Stimulated activated CD4-positive, alpha-beta T cell treated with anti-CD3 and anti-CD28 coated beads, TNF-alpha, amount 100 ng/mL, for 1 hour (primary cell): ENCODE measurements at places on chromosomes 1 and 21.

GRCh38 chr1:5879421-5879820 lies 112.8 kb downstream of the NPHP4 start:
- DNase-seq = no peak

GRCh38 chr1:2073382-2074230 lies 23.4 kb downstream of the PRKCZ start:
- DNase-seq = no peak

- DNase-seq = no peak
Observed at GRCh38 chr1:44144962-44145756, 3.7 kb upstream of the KLF18 start.

- no peak for DNase-seq
Observed at GRCh38 chr1:56411484-56412180, 167.7 kb downstream of the PLPP3 start.

- DNase-seq = no peak
Observed at GRCh38 chr1:8969937-8970336, 24.3 kb downstream of the CA6 start.

- DNase-seq = no peak
Observed at GRCh38 chr1:242467556-242468145, 56.8 kb downstream of the PLD5 start.

DNA sequence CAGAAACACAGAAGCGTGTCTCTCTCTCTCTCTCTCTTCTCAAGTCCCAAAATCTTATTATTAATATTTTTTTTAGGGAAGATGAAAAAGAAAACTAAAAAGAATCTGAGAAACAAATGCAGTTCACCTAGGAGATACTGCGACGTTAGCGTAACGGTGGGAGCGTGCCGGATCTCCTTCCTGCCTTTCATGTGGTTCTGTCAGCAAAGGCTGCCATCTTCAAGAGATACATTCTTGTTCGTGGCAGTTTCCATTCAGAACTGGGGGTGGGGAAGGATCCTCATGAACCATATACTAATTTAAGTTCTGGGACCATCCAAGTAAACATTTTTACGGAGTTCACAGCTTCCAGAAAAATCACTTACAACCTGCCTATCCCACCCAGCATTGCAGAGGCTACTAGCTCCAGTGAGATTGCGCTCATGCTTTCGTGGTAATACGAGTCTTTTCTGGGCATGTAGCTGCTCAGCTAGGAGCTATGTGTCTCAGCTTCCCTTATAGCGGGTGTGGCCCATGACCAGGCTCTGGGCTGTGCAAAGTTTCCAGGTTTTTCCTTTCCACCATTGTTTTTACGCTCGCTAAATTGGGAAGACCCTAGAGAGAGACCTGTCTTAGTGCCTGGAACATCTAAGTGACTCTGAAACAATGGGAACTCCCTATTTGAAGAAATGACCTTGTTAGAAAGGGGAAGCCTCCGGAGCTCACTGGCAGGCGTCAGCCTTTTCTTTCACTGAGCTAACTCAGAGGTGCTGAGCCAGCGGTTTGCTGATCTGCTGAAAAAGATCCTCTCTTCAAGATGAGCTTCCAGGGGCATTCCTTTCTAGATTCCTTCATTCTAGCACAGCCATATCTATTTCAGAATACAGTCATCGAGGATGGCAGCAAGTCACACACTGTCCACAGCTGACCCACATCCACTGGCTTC lies 17.3 kb downstream of the SLAMF1 start:
- DNase-seq = peak; percentile 50

DNA sequence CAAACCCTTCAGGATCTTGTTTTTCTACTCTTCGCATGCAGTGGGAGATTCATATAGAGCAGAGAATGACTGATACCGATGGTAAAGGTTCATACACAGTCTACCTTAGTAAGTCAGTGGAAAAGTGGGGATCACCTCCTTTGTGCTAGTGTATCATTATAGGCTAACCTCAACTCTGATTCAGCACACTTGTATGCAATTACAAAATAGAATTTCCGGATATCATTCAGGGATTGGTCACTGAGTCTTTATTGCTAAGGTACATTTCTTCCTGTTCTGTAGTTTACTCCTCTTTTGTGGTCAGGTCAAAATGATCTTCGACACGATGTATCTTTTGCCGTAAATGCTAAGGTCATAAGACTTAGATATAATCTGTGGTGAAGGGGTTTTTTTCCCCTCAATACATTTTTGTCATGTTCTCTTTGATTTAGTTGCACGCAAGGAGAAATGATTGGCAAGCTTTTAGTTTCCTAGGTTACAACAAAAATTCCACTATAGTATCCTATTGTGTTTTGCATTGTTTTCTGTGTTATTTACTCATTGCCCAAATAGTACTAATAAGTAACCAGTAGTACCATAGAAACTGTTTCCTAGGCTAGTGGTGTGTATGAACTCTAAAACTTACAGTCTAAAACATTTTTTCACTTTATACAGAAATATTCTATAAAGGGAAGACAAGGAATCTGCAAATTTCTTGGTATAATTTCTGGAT lies 35.7 kb upstream of the PLA2G4A start:
- no peak for DNase-seq

DNA sequence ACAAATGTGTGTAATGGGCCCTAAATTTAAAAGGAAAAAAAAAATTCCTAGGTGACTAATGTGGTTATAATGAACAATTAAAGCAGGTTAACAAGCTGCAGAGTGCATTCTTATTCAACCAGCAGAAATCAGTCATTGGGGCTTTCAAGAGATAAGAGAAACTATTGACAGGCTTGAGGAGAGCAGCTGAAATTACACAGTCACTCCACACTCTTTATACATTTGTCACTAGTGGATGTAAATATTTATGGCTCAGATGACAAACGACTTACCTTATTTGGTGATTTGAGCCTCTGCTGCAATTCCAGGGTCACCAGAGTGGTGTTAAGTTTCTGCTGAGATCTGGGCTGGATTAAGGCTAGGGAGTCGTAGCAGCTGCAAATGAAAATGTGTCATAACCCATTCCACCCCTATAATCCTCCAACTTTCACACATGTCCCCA lies 896.3 kb downstream of the TTLL7 start:
- no peak for DNase-seq
